ENCODE measurements at places on chromosomes 7 and 10.

DNA sequence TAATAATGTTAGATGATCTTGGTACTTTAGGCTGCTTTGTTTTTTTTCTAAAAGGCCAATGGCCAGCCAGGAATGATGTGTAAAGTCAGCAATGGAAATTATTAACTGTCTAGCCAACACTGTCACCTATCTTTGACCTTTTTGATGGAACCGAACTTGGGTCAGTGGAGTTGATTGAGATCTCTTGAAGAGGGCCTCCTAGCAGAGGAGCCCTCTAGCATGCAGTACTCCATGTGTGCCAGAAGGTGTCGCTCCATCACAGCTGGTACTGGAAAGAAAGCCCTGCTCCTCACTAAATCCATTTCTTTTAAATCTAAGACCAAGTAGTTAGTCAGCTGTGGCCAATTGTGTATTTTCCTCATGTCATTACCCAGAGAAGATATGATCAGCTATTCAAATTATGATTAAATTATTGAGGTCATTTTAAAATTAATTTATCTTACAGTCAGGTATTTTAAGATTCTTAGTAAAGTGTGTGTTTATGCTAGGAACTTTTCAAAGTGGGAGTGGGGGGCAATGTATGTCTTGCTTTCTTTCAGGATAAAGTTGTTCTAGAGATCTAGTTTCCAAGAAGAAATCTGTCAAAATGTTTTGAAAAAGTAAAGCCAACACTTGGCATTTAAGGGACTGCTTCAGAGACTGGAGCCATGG lies 33.1 kb upstream of the CROT start:
- DNase-seq = peak; percentile 23

DNA sequence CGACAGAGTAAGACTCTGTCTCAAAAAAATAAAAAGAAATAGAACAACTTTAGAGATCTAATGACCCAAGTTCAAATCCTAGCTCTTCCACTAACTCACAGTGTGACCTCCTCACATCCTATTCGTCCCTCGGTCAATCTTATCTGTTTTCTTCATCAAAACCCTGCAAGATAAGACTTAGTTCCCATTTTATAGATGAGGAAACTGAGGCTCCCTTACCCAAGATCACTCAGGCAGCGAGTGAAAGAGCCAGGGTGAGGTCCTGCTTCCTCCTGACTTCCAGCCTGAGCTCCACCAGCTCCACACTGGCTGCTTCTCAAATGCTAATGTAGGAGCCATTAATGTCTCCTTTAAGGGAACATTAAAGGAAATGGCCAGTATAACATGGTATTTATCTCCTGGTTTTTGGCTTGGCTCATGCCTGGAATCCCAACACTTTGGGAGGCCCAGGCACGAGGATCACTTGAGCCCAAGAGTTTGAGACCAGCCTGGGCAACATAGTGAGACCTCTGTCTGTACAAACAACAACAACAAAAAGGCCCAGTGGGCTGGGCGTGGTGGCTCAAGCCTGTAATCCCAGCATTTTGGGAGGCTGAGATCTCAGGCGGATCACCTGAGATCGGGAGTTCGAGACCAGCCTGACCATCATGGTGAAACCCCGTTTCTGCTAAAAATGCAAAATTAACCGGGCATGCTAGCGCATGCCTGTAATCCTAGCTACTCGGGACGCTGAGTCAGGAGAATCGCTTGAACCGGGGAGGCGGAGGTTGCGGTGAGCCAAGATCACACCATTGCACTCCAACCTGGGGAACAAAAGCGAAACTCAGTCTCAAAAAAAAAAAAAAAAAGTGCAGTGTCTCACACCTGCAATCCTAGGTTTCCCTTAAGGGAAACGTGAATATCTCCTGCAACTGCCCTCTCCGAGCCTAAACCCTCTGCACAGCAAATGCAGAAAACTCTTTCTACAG lies 3.4 kb upstream of the RHBDD2 start:
- DNase-seq = no peak

GRCh38 chr10:5658871-5659618 lies 7.3 kb downstream of the ASB13 start:
- no peak for DNase-seq

GRCh38 chr10:15813415-15813814 lies 46.9 kb downstream of the MINDY3 start:
- DNase-seq = no peak

DNA sequence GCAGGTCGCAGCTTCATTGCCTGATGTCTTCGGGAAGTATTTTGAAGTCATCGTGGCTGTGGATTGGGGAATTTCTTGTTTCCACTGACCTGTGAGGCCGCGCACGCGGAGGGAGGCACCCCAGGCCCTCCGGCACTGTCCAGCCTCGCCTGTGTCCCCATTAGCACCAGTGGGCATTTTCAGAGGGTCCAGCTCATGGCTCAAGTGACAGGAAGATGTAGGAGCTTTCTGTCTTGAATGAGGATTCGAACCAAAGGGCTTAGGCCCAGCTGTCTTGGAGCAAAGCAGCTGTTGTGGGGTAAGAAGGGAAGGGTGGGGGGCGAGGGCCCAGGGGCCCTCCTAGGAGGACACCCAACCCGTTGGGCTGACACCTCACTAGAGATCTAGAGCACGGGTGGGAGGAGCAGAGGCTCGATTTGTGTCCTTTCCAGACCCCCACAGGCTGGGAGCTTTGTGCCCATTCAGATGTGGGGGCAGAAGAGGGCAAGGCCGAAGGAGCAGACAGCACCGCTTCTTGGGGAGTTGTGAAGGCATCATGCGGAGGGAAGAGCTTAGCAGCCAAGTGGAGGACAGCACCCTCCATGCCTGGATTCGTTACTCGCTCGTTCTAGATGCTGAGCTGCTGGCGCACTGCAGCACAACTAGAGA lies 914 bp downstream of the ZNF37A start:
- peak; percentile 8 for DNase-seq

DNA sequence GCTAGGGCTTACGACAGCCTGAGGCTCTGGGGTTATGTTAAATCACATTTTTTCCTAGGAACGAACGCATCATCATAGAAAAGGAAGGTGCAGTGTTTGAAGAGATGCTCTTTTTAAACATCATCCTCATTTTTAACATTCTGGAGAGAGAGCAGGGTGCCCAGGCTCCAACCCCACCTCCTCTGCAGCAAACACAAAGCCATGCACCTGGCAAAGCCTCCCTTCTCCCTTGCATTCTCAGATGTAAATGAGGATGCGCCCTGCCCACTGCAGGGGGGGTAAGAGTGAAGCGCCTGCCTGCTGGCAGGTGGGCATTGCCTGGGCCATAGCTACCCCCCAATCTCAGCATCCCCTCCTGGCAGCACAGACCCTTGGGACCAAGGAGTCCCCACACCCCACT lies 92.4 kb downstream of the PTPRN2 start:
- no peak for DNase-seq

- DNase-seq = no peak
Observed at GRCh38 chr10:25017661-25018060, 1.2 kb downstream of the THNSL1 start.

DNA sequence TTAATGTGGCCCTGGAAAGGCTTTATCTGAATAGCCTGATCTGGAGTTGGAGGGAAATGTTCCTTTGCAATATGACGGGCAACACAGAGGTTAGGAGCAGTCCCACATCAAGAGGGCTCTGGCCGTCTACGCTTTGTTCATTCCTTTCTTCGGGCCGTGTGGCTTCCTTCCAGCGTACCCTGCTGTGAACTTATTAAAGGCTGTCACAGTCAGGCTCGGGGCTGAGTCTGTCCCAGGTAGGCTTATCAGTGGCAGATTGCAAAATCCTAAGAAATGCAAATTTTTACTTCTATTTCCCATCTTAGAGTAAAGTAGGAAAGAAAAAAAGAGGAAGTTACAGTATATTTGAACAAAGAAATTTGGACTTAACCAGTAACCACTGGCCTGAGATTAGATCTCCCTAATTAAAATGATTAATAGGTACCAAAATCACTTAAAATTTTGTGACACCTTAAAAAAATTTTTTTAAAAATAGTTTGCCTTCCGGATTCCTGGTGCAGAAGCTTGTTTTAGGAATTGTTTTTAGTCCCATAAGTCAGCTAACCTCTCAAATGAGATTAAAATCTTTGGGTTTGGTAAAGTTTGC lies 453.1 kb upstream of the MKI67 start:
- DNase-seq = no peak

- no peak for DNase-seq
Observed at GRCh38 chr7:45229156-45229920, 71.7 kb downstream of the RAMP3 start.

DNA sequence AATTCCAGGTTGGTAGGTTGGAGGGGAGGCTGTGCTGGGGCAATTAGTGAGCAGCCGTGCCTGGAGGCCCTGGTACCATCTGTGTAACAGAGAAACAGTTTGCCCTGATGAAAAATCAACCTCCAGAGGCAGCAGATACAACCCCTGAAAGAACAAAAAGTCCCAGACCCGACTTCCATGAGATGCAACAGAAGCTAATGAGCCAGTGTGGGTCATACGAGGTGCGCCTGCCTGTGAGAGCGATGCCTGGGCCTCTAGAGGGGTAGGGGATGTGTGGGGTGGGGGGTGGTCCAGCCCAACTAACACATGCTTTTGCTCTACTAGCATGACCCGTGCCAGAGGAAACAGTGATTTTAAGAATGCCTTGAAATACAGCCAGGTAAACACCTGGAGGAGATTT lies 39.3 kb downstream of the CELF2 start:
- no peak for DNase-seq

Measured in GM12892 (cell line).